ENCODE measurements at places on chromosomes 5 and 9. TPM values are rescaled to one million over a fixed set of nuclear protein-coding genes. Genes with fewer than 3 reads are reported as not detected.
A peak's percentile ranks its signal among the peaks of the same experiment; 100 is the strongest.

DNA sequence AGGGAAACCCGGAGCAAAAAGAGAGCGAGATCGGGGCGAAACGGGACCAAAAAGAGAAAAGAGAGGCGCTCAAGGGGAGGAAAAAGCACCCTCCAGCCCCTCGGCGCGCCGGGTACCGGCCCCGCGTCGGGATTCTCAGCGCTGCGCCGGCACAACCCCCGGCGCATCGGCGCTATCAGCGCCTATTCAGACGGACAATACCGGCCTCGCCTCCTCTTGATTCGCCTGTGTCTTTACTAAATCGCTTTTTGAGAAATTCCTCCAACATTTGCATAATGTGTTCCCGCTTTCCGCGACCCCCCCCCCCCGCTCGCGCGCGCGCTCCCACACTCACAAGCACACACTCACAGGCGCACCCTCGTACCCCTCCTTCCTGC, 578 bp downstream of the LHX6 start:
- DNase-seq, result no peak
- H3K36me3 ChIP-seq, result no peaks in the 10 kb centered on the region
- no peak overlapping the region for H3K27ac ChIP-seq
- peak overlapping the region; percentile 64 for H3K4me3 ChIP-seq
- H3K27me3 ChIP-seq, result peaks cover 39% of the 10 kb centered on the region

CCL27 gene
- 0.50 TPM for total RNA-seq

DNA sequence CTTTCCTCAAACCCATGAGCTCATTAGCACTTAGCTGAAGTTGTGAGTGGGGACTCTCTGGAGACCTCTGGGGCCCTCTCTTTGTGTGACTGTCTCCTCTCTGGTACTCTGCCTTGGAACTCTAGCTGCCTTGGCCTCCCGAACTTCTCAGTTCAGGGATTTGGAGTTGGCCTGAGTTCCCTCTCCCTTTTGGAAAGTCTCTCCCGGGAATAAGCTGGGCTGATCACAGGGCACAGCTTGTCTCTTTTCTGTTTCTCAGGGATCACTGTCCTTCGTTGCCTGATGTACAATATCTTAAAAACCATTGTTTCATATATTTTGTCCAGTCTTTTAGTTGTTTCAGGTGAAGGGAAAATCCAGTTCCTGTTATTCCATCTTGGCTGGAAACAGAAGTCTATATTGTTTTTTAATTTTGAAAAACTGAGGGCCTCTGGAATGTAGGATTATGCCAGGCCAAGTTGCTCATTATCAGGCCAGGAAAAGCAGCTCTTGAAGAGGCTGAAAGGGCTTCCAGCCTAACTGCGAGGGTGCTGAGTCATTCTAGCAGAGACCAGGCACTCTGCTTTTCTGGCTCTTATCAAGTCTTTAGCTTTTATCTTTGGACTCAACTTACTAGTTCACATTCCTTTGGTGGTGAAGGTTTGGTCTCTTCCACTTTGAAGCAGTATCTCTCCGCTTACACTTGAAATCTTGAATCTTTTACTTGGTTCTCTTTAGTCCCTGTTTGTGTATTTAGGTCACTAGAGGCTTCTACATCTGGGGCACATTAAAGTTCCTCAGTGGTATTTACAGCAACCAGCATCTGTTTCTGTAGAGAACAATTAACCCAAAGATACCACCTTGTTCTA, 8.4 kb upstream of the RGS3 start:
- no peak for DNase-seq
- H3K27ac ChIP-seq, result peak overlapping the region; percentile 72
- peaks cover 17% of the 10 kb centered on the region for H3K4me1 ChIP-seq
- no peaks in the 10 kb centered on the region for H3K27me3 ChIP-seq

- H3K36me3 ChIP-seq, result no peaks in the 10 kb centered on the region
- H3K4me3 ChIP-seq, result no peak overlapping the region
- peaks cover 55% of the 10 kb centered on the region for H3K27me3 ChIP-seq
- H3K27ac ChIP-seq, result no peak overlapping the region
- H3K4me1 ChIP-seq, result no peaks in the 10 kb centered on the region
These were observed 3.0 kb downstream of the CCDC187 start for GRCh38 chr9:136300866-136301265.

GRCh38 chr5:141825791-141826560, 52.2 kb downstream of the PCDH1 start:
- no peaks in the 10 kb centered on the region for H3K36me3 ChIP-seq
- H3K4me1 ChIP-seq, result no peaks in the 10 kb centered on the region
- no peak for DNase-seq
- H3K4me3 ChIP-seq, result no peak overlapping the region
- no peaks in the 10 kb centered on the region for H3K27me3 ChIP-seq
